Stimulated activated CD4-positive, alpha-beta T cell treated with anti-CD3 and anti-CD28 coated beads, Interleukin-4, amount 100 ng/mL, for 4 hours (primary cell): ENCODE measurements at places on chromosomes 5 and 9.
A peak's percentile ranks its signal among the peaks of the same experiment; 100 is the strongest.

DNA sequence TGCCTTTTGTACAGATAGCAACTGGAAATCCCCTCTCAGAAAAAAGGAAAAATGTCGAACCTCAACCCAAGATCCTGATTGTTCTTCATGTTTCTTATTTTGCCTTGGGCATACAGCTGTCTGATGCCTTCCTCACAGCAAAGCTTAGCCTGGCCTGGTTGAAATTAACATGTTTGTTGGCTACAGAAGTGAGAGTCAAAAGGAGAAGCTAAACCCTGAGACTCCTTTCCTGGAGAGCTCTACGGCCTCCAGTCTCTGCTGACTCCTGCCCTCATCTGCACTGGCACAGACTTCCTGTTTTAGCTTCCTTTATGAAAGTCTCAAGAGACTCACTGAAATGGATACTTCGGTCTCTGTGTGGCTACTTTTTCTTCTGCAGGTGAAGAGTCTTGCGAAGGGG, 186.7 kb downstream of the PARP8 start:
- no peak for DNase-seq

DNA sequence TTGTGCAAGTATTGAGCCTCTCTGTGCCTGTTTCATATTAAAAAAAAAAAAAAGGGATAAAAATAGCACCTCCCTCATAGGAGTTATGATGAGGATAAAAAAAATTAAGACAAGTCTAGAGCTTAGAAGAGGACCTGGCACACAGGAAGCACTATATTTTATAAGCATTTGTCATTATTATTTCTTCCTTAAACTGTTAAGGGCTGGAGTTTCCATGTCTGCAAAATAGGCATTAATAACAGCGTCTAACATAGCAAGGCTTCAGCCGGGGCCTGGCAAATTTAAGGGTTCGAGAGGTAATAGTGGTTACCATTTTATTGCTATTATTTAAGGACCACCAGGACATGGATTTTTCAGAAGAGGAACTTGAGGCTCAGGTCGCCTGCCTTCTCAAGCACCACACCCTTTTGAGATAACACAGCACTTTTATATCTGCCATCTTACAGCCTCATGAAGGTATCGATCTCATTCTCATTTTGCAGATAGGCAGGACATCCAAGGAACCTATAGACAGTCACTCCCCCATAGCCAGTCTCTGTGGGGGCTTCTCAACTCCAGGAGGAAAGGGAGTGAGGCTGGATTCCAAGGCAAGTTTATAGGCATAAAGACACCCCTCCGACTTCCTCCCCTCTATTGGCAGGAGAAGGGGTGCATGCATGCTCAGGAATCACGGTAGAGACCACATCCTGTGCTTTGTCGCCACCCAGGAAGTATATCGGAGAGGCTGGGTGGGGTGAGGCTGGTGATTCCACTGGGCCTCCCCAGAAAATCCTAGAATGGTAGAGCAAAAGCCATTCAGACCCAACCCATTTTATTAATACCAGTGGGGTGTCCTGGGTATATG, 2.4 kb downstream of the ANXA6 start:
- DNase-seq, result peak; percentile 65

GRCh38 chr5:68722357-68722756, 371.5 kb upstream of the SLC30A5 start:
- no peak for DNase-seq

- no peak for DNase-seq
Measured at GRCh38 chr5:146698651-146699050, 179.9 kb downstream of the PPP2R2B start.
